ENCODE measurements at places on chromosomes 1 and 21.

DNA sequence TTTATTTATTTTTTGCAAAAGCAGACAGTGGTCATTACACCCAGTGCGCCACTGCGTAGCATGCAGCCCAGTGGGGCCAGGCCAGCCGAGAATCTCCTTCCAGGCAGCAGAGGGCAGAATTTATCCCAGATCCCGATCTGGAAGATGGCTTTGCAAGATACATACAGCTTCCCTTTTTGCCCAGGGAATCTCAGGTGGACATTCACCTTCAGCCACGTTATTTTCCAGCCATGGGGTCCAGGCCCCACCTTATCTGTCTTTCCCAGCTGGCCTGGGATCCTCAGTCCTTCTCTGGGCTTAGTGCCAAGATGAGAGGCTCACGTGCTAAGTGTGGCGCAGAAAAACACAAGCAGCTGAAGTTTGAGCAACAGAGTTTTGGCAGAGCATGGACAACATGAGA is 123.6 kb downstream of the AJAP1 start:
- no peak for DNase-seq

- DNase-seq: no peak
These were observed 2.9 kb downstream of the KRTAP10-2 start for GRCh38 chr21:44548381-44548780.

DNA sequence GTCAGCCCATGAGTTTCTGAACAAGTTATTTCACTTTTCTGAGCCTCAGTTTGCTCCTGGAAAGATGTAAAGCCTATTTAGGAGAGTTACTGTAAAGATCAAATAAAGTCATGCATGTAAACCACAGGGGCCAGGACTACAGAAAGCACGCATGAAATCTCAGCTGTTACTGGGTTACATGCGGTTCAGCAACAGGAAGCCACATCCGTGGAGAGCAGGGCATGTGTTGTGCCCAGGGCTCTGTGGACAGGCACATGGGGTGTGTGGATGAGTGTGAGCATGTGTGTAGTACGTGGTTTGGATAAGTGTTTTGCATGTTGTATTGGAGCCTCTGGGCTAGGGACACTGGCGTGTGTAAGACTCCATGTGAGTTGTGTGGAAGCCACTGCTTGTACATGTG is 2.2 kb upstream of the EPHA2 start:
- peak; percentile 15 for DNase-seq

- DNase-seq: no peak
These were observed 51.9 kb downstream of the LDLRAD2 start for GRCh38 chr1:21863981-21864380.

GRCh38 chr1:19569786-19570185 is 74.3 kb upstream of the NBL1 start:
- no peak for DNase-seq

DNA sequence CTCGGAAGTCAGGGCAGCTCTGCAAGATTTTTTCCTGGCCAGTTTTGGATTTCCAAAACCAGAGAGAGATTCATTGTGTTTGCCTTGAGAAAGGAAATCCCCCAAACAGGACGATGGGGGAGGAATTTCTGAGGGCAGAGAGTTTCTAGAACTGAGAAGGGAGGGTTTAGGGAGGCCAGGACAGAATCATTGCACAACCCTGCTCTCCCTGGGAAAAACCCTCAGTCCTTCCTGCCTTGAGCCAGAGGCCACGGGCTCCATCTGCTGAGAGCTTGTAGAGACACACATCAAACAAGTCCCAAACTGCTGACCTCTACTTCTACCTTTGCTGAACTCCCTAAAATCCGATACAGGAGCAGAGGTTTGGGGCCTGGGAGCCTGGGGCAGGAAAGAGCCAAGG is 99.7 kb downstream of the NMNAT2 start:
- DNase-seq: no peak

DNA sequence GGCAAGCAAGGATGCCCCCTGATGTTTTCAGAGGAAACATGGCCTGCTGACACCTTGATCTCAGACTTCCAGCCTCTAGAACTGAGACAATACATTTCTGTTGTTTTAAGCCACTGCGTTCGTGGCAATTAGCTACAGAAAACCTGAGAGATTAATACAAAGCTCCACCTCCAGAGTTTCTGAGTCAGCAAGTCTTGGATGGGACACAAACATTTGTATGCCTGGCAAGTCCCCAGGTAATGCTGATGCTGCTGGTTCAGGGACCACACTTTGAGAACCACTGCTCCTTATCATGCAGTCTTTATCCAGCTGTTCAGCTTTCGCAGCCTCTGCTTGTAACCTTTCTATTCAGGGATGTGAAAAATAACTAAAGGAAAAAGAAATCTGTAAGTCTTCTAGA is 565.7 kb upstream of the PLXNA2 start:
- no peak for DNase-seq

DNA sequence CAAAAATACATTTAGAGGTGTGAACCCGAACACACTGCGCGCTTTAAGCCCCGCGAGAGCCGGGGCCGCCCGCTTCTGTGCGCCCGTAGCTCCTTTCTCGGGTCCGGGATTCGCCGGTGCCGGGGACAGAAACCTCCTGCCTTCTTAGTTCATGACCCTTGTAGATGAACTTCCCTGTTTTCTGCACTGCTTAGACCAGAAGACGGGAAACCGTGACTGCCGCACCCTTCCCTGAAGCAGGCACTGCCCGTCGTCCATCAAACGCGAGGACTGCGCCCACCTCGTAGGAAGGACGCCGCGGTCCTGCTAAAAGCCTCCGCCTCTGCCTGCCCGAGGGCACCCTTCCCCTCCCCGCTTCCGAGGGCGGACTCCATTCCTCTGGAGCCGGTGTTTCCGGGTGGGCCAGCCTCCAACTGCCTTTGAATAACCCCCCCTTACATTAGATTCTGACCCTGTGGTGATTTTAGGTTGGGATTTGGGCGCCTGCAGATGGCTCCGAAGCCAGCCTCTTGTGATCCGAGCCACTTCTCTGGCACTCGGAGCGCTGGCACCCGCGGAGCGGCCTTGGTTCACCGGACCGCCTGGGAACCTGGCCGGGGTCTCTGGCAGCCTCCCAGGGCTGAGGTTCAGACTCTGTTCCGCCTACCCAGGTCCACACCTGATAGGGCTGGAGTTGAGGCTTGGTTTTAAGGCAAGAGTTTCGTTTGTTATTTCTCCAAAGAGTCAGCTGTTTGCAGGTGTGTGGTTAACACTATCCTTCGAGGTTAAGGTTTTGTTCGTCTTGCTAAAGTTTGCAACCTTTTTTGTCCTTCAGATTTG is 1.2 kb upstream of the PTTG1IP start:
- peak; percentile 36 for DNase-seq

DNA sequence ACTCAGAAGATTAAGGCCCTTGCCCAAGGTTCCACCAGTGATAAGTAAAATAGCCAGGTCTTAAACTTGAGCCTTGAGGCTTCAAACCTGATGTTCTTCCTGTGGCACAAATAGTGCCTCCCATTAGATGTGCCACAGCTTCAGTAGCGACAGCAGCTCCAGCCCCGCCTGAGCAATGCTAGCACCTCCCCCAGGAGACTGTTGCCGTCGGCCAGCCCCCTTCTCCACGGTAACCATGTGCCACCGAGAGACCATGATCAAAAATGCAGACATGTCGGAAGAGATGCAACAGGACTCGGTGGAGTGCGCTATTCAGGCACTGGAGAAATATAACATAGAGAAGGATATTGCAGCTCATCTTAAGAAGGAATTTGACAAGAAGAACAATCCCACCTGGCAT is 32.2 kb downstream of the KLHDC7A start:
- DNase-seq: no peak

- no peak for DNase-seq
These were observed at the start of gene ADAMTS5 for GRCh38 chr21:26967062-26967913. ADAMTS5 (minus strand) TSS chr21:26967088; CDS start chr21:26966391, 697 bp downstream.

GRCh38 chr1:226945858-226946245 is 5.8 kb downstream of the COQ8A start:
- DNase-seq: no peak

DNA sequence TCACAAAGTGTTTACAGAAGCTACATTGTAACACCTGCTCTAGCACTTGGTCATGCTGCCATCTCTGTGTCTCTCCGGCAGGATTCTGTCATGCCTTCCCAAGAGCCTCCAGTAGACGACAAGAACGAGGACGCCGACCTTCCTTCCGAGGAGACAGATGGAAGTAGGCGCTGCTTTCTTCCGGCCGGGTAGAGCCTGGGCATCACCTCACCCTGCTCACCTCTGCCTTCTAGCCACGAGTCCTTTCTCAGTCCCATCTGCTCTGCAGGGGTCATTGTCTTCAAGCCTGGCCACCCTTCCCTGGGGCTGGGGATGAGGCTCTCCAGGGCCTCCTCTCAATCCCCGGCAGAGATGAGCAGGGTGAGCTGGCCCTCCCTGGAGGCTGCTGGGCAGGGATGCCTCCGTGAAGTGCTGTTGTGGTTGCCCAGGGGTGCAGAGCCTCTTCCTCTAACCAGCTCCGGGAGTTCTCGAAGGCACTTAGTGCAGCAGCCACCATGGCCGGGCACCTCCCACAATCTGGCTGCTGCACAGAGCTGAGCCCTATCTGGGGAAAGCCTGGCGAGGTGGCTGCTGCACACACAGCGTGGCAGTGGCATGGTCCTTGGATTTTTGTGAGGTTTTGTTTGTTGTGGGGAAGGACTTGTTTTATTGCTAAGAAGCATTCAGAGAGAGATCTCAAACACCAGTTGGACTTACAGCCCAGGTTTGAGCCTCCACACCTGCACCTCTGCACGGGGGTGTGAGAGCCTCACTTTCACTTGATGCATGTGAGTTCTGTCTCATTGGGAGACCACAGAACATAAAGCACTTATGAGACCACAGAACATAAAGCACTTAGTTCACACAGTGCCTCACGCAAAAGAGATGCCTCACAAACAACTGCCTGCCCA is 48.4 kb downstream of the FAAP20 start:
- no peak for DNase-seq

GRCh38 chr1:15848143-15848928 is 829 bp downstream of the SPEN start:
- DNase-seq: peak; percentile 55

DNA sequence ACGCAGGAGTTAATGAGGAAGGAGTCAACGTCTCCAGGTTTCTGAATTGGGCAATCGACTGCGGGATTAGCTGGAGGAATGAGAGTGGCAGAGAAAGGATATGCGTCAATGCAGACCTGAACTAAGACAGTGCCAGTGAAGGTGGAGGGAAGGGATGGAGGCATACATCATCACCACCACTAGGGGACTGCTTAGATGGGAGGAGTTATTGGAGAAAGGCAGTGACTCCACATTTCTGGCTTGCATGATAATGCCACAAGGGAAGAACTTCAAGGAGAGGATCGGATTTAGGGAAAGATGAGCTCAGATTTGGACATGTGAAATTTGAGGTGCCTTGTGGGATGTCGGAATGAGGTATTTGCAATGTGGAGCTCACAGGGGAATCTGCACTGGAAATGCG is 17.5 kb downstream of the VASH2 start:
- no peak for DNase-seq

DNA sequence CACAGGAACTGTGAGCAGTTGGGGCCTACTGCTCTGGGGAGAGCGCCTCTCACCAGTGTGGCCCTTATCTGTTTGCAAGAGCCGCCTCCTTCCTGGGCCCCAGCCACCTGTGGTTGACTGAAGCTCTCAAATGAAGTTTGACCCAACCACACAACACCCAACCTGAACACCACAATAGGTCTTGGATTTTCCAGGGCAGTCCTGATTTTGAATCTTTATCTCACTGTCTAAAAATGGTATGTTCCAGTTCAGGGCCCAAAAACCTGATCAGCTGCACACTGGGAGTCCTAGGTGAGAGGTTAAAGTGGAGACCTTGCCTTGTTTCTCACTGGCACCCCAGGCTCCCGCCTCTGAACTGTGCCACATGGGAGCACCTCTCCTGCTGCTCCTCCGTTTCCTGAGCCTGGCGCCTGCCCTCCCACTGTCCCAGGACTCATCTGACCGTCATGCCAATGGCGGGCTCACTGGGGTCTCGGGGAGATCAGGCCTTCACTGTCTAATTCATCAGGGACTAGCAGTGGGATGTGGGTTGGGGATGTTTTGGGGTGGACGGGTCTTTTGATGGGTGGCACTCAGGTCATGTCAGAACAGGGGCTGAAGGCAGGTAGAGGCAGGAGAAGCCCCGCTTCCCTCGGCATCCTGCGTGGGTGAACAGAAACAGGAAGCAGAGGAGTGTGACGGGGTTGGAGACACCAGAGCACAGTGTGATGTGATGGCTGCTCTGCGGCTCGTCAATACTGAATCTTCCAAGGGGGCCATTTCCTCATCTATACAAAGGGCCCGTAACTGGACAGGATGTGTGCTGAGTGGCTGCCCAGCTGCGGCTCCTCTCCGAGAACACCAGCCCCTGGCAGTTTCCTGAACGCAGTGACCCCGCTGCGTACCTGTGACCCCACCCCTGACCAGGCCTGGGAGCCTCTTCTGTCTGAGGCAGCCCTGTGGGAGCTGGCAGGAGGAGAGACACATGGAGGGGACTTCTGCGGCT is 59.6 kb upstream of the ITPKB start:
- peak; percentile 64 for DNase-seq

DNA sequence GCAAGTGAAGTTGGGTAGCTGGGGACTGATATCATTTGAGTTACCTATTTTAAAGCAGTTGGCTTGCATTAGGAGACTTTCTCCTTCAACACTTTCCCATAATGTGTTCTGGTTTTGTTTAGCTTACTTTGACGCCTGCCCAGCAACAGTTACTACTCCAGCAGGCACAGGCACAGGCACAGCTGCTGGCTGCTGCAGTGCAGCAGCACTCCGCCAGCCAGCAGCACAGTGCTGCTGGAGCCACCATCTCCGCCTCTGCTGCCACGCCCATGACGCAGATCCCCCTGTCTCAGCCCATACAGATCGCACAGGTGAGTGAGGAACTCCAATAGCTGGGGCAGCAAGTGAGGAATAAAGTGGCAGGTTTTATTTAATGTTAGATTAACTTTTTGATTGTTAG is 144.3 kb downstream of the CD247 start:
- no peak for DNase-seq

GRCh38 chr21:42225571-42226155 is 6.7 kb downstream of the ABCG1 start:
- no peak for DNase-seq

GRCh38 chr1:94093396-94093795 is 27.6 kb downstream of the ABCA4 start:
- no peak for DNase-seq

GRCh38 chr1:183628537-183628936 is 7.0 kb downstream of the ARPC5 start:
- no peak for DNase-seq

DNA sequence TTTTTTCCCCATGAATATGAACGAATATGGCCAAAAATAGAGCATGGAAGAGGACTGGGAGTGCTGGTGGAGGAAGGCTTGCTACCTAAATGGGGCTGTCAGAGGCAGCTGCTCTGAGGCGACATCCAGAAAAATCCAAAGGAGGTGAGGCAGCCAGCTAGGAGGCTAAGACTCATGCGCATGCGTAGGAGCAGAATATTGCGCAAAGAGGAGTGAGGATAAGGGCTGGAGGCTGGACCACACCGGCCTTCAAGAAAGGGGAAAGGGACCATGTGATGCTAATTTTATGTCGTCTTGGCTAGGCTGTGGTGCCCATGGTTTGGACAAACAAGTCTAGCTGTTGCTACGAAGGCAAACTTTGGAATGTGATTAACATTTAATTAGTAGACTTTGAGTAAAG is 30.5 kb downstream of the HEYL start:
- DNase-seq: no peak

- DNase-seq: no peak
These were observed 15.7 kb downstream of the ASPM start for GRCh38 chr1:197130677-197131304.

GRCh38 chr1:112328600-112328999 is 67.4 kb upstream of the CTTNBP2NL start:
- no peak for DNase-seq

Data from stimulated activated CD4-positive, alpha-beta T cell treated with anti-CD3 and anti-CD28 coated beads, Interleukin-4, amount 100 ng/mL, for 24 hours (primary cell).